ENCODE measurements at places on chromosomes 1 and 21.

DNA sequence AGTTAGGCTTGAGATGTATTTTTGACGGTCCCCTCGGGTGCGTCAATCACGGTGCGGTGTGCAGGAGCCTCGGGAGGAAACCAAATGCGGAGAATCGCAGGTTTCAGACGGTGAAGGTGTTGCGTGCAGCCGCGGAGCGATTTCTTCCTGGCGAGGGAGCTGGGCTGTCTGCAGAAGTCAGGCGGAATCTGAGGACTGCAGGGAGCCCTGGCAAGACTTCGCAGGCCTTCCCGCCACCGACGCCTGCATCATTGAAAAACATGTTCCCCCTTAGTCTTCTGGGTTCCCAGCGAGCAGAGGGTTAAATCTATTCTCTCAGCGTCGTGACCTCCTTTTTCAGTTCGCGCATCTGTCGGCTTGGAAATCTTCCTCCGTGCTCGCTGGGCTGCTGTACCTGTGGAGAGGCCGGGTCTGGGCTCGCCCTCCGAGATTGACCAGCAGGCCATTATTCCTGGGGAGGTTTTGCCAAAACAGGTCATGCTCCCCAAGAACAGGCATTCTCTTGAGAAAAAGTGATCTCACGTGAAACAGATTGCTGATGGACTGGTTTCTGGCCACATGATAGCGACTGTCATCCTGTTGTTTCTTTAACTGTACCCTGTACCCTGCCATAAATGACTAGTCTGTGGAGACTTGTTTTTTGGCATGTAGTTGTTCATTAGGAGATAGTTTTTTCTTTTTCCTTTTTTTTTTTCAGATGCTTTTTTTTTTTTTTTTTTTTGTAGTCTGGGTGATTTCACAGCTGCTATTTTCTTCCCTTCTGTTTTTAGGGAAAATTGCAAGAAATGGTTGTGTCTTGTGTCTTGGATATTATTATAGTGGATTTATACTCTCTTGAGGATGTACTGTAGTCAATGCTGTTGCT is 894 bp downstream of the EPB41 start:
- no peaks in the 10 kb centered on the region for H3K36me3 ChIP-seq
- peak overlapping the region; percentile 75 for H3K27ac ChIP-seq
- H3K27me3 ChIP-seq: no peaks in the 10 kb centered on the region
- peak; percentile 62 for DNase-seq

DNA sequence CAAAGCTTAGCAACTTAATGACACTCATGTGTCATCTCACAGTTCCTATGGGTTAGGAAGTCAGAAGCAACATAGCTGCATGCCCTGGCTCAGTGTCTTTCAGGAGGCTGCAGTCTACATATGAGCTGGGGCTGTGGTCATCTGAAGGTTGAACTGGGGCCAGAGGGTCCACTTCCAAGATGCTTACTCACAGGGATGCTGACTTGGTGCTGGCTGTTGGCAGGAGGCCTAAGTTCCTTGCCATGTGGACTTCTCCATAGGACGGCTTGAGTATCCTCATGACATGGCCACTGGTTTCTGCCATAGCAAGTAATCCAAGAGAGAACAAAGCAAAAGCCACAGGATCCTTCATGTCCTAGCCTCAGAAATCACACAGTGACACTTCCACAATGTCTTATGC is 12.1 kb upstream of the FAM43B start:
- DNase-seq: no peak
- H3K4me1 ChIP-seq: no peaks in the 10 kb centered on the region
- peaks cover 12% of the 10 kb centered on the region for H3K27me3 ChIP-seq
- H3K36me3 ChIP-seq: no peaks in the 10 kb centered on the region

- no peak overlapping the region for H3K4me3 ChIP-seq
- H3K36me3 ChIP-seq: no peaks in the 10 kb centered on the region
- no peaks in the 10 kb centered on the region for H3K4me1 ChIP-seq
- H3K27me3 ChIP-seq: no peaks in the 10 kb centered on the region
Observed at GRCh38 chr1:190274721-190275120, 202.9 kb downstream of the BRINP3 start.

- H3K4me3 ChIP-seq: no peak overlapping the region
Observed at GRCh38 chr1:15355968-15356625, 53.6 kb upstream of the EFHD2 start.

- no peaks in the 10 kb centered on the region for H3K27me3 ChIP-seq
- H3K27ac ChIP-seq: peak overlapping the region; percentile 43
- no peak for DNase-seq
- peaks cover 67% of the 10 kb centered on the region for H3K36me3 ChIP-seq
- H3K4me3 ChIP-seq: peak overlapping the region; percentile 83
- H3K4me1 ChIP-seq: peaks cover 62% of the 10 kb centered on the region
Observed at GRCh38 chr1:150575518-150576366, 3.7 kb downstream of the MCL1 start.

DNA sequence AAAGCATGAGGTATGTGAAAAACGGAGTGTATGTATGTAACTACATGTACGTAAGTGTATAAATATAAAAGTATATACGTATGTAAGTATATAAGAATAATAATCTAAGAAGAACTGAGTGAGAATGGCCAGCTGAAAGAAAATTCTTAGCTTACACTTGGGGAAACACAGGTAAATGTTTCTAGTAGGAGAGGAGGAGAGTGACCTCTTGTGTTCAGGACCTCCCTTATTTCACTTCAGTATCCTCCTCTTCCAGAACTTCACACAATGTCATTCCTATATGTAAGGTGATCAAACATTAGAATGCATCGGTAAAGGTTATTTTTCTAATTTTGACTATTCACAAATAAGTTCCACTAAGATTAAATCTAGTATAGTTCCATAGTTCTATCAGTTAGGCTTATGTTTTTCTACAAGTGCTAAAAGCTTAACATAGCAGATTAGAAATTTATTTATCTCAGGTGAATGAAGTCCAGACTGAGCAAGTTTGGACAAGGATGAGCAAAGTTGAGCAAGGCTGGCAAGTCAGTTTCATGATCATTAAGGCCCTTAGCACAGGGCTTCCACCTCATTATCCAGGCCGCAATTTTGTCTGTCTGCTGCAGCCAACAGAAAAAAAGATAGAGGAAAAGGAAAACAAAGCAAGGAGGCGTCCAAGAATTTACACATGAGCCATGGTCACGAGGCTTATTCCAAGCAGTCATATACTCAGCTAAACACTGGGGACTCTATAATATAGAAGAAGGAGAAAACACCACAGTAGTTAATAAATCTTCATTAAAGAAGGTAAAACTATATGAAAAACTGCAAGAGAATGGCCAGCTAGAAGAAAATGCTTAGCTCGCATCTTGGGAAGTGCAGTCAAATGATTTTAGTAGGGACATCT is 7.1 kb upstream of the MROH9 start:
- no peak for DNase-seq
- H3K27me3 ChIP-seq: no peaks in the 10 kb centered on the region
- no peak overlapping the region for H3K27ac ChIP-seq
- H3K4me1 ChIP-seq: peaks cover 9% of the 10 kb centered on the region

GRCh38 chr1:89790592-89790991 is 30.2 kb upstream of the LRRC8D start:
- H3K4me1 ChIP-seq: no peaks in the 10 kb centered on the region
- DNase-seq: no peak
- H3K36me3 ChIP-seq: no peaks in the 10 kb centered on the region
- no peak overlapping the region for H3K27ac ChIP-seq
- H3K4me3 ChIP-seq: no peak overlapping the region

- H3K4me3 ChIP-seq: peak overlapping the region; percentile 17
- no peaks in the 10 kb centered on the region for H3K27me3 ChIP-seq
- H3K4me1 ChIP-seq: peaks cover 52% of the 10 kb centered on the region
- H3K36me3 ChIP-seq: no peaks in the 10 kb centered on the region
Observed at GRCh38 chr1:92990828-92991227, 29.6 kb upstream of the DIPK1A start.

- DNase-seq: no peak
- no peaks in the 10 kb centered on the region for H3K27me3 ChIP-seq
- H3K36me3 ChIP-seq: no peaks in the 10 kb centered on the region
- no peak overlapping the region for H3K27ac ChIP-seq
Observed at GRCh38 chr1:84603223-84603622, 29.0 kb upstream of the CTBS start.

- H3K27me3 ChIP-seq: no peaks in the 10 kb centered on the region
- no peak for DNase-seq
- H3K4me3 ChIP-seq: no peak overlapping the region
- no peaks in the 10 kb centered on the region for H3K36me3 ChIP-seq
- no peaks in the 10 kb centered on the region for H3K4me1 ChIP-seq
Observed at GRCh38 chr1:29394521-29395225, 158.4 kb downstream of the PTPRU start.

GRCh38 chr1:59641836-59642235 is 172.9 kb upstream of the HOOK1 start:
- no peaks in the 10 kb centered on the region for H3K27me3 ChIP-seq
- no peak for DNase-seq
- H3K36me3 ChIP-seq: no peaks in the 10 kb centered on the region
- H3K27ac ChIP-seq: no peak overlapping the region

DNA sequence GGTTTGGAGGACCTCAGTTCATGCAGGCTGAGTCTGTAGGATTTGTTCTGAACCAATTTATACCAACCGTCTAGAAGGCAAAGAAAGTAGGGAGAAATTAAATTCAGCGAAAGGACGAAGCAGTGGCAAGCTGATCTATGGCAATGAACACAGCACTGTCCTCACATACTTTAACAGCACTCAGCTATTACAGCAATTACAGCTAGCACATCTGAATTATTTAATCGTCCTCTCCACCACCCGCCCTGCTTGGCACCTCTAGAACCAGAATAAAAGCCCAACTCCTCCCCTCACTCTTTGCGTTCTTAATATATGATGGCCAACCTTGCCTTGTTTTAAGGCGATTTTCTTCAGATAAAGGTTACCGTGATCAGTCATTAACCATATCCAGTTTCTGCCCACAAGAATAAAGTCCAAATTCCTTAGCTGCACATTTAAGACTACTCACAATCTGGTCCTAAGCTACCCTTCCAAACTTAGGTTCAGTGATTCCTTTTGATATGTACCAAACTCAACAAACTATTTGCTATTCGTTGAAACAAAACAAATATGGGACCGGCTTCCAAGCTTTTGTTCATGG is 169.4 kb upstream of the ESRRG start:
- H3K4me3 ChIP-seq: no peak overlapping the region
- H3K27ac ChIP-seq: no peak overlapping the region
- H3K4me1 ChIP-seq: no peaks in the 10 kb centered on the region
- H3K27me3 ChIP-seq: no peaks in the 10 kb centered on the region
- no peak for DNase-seq
- H3K36me3 ChIP-seq: no peaks in the 10 kb centered on the region

GRCh38 chr1:215226757-215227156 is 144.2 kb downstream of the KCNK2 start:
- H3K27ac ChIP-seq: no peak overlapping the region
- H3K4me1 ChIP-seq: no peaks in the 10 kb centered on the region
- no peak for DNase-seq
- no peaks in the 10 kb centered on the region for H3K27me3 ChIP-seq

- peak within 1 kb of the TSS; percentile 78 for H3K27ac ChIP-seq
- no peaks in the 10 kb centered on the region for H3K27me3 ChIP-seq
- no peaks in the 10 kb centered on the region for H3K36me3 ChIP-seq
- H3K4me3 ChIP-seq: no peak within 1 kb of the TSS
- DNase-seq: peak; percentile 88
Observed at GRCh38 chr1:153540394-153541361, at the start of gene S100A5. TSS of gene S100A5 (minus strand) at chr1:153540934. CDS start at chr1:153540191, 743 bp downstream.

DNA sequence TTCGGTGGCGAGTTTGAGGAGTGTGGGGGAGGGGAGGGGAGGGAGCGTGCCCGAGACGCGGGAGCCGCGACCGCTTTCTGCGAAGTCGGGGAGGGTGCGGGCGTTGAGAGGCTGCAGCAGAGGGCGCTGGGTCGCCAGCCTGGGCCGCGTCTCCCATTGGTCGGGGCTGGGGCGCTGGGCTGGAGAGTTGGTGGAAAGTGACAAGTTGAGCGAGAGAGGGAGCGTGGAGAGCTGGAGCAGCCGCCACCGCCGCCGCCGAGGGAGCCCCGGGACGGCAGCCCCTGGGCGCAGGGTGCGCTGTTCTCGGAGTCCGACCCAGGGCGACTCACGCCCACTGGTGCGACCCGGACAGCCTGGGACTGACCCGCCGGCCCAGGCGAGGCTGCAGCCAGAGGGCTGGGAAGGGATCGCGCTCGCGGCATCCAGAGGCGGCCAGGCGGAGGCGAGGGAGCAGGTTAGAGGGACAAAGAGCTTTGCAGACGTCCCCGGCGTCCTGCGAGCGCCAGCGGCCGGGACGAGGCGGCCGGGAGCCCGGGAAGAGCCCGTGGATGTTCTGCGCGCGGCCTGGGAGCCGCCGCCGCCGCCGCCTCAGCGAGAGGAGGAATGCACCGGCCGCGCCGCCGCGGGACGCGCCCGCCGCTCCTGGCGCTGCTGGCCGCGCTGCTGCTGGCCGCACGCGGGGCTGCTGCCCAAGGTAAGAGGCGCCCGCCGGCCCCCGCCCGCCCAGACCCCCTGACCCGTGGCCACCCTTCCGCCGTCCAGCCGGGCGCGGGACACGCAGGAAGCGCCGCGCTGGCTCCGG is at the start of gene ROR1:
ROR1 (plus strand) TSS at position 203 of the 802 bp plus-strand sequence.
- H3K4me1 ChIP-seq: no peaks in the 10 kb centered on the region
- no peak for DNase-seq
- H3K27me3 ChIP-seq: peaks cover 4% of the 10 kb centered on the region

GRCh38 chr1:209319057-209319432 is 264.5 kb upstream of the CAMK1G start:
- no peak overlapping the region for H3K4me3 ChIP-seq
- no peaks in the 10 kb centered on the region for H3K4me1 ChIP-seq
- no peaks in the 10 kb centered on the region for H3K27me3 ChIP-seq
- H3K27ac ChIP-seq: no peak overlapping the region
- DNase-seq: no peak
- no peaks in the 10 kb centered on the region for H3K36me3 ChIP-seq

- H3K36me3 ChIP-seq: no peaks in the 10 kb centered on the region
- H3K4me1 ChIP-seq: no peaks in the 10 kb centered on the region
- no peaks in the 10 kb centered on the region for H3K27me3 ChIP-seq
Observed at GRCh38 chr21:45256912-45257672, 30.6 kb downstream of the POFUT2 start.

- no peaks in the 10 kb centered on the region for H3K36me3 ChIP-seq
- no peak overlapping the region for H3K4me3 ChIP-seq
- H3K4me1 ChIP-seq: no peaks in the 10 kb centered on the region
- no peak for DNase-seq
- no peak overlapping the region for H3K27ac ChIP-seq
Observed at GRCh38 chr1:53112271-53112774, 30.1 kb downstream of the SLC1A7 start.

GRCh38 chr1:232012773-232013386 is 386.3 kb downstream of the DISC1 start:
- no peak overlapping the region for H3K4me3 ChIP-seq
- H3K4me1 ChIP-seq: no peaks in the 10 kb centered on the region
- no peaks in the 10 kb centered on the region for H3K27me3 ChIP-seq
- DNase-seq: no peak
- H3K27ac ChIP-seq: no peak overlapping the region
- no peaks in the 10 kb centered on the region for H3K36me3 ChIP-seq

DNA sequence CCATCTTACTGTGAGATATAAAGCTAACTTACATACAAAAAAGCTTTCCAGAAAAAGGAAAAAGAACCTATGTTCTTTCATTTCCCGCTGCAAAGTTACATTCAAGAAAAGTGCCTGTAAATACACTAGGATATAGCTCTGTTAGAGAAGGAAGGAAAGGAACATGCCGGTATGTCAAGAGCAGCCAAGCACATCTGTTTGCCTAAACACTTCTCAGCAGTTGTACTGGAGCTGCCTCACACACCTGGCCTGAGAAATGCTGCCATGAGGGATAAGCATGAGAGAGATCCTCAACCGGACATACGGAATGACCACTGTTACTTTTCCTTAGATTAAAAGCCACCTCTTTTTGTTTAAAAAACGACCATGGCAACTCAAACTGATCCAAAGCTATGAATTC is 189.7 kb downstream of the RERE start:
- H3K27ac ChIP-seq: no peak overlapping the region
- no peaks in the 10 kb centered on the region for H3K36me3 ChIP-seq
- H3K4me1 ChIP-seq: no peaks in the 10 kb centered on the region
- H3K27me3 ChIP-seq: no peaks in the 10 kb centered on the region
- no peak overlapping the region for H3K4me3 ChIP-seq
- DNase-seq: no peak
